Endothelial cell of umbilical vein (primary cell): ENCODE measurements at places on chromosomes 2 and 18. TPM values are rescaled to one million over a fixed set of nuclear protein-coding genes. Genes with fewer than 3 reads are reported as not detected.

- peak; percentile 44 for DNase-seq
Observed at GRCh38 chr2:69830045-69830905, 815 bp downstream of the GMCL1 start.

SLC11A1 gene
- total RNA-seq = not detected in 2 replicates

DNA sequence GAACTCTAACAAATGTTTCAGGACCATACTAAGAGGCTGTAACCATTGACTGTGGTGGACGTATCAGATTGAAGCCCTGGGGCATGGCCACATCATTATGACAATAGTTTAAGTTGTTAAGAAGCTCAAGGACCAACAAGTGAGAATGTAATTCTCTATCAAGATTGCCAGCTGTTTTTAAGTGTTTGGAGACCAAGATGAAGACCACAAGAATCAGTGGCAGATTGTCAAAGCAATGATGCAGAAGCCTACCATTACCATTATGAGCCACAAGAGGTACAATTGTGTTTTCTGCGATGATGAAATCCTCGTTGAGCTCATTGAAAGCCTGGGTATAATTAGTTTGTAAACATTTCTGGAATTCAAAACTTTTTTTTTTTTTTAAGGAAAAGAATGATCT is 261.1 kb upstream of the ZEB2 start:
- no peak for DNase-seq

DNA sequence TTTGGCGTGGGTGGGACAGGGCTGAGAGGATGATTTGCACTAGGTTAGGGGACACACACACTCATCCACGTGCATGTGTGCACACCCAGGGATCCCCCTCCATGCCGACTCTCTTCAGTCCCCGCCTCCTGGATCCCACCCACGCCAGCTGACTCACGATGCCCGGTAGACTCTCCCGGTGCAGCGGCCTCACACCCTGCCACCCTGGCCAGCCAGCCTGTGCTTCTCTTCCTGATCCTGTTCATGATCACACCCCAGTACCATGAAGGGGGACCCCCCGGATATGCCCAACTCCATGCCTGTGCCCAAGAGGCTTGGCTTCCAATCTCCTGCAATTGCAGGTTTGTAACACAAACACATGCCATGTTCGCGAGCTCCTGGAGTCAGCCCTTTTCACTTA is 157.8 kb upstream of the HDAC4 start:
- no peak for DNase-seq

MAP3K19 gene
- not detected in 2 replicates for total RNA-seq

MYCN gene
- 3.6 and 6.8 TPM in 2 replicates for total RNA-seq

GRCh38 chr2:68475576-68475975 is 8.2 kb downstream of the APLF start:
- no peak for DNase-seq

DNA sequence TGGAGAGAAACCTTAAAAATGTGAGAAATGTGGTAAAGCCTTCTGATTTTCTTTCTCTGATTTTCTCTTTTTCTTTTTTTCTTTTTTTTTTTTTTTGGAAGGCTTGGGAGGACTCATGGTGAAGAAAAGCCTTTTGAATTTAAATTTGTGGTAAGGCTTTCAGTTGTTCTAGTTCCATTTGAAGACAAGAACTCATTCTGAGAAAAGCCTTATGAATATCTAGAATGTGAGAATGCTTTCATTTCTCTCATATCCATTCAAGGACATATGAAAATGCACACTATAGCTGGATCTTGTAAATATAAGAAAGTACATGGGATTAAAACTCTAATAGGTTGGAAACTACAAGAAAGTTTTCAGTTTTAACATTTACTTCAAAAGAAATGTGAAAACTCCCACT is 1045.2 kb upstream of the NRXN1 start:
- no peak for DNase-seq

LRP2 gene
- not detected in 2 replicates for total RNA-seq

GRCh38 chr18:48886520-48887293 is 64.1 kb downstream of the SMAD7 start:
- DNase-seq = no peak

DNA sequence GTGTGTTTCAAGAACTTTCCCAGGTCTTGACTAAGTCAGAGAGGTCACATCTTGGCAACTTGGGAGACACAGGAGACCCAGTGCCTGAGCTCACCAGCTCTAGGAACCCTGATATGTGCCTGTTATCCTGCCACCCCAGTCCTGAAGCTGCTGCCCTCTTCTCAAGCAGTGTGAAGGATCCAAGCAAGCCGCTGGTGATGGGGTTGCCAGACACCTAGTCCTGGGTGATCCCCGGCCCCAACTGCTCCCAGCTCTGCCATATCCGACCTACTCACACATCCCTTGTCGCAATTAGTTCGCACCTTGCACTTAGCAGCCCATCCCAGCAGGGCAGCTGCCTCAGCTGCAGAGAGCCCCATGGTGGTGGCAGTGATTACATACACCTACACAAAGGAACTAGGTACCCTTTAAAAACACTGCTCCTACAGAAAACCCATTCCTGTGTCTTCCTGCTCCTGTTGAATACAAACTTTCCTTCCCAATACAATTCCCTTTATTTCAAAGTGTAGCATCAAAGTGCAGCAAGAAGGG is 247.2 kb upstream of the RAB12 start:
- DNase-seq = no peak

SNORC gene
- 2.6 and 4.0 TPM in 2 replicates for total RNA-seq

GRCh38 chr2:86477349-86477748 is 36.2 kb downstream of the KDM3A start:
- no peak for DNase-seq

EMILIN1 gene
- total RNA-seq = 4.1 and 16.6 TPM in 2 replicates

DNA sequence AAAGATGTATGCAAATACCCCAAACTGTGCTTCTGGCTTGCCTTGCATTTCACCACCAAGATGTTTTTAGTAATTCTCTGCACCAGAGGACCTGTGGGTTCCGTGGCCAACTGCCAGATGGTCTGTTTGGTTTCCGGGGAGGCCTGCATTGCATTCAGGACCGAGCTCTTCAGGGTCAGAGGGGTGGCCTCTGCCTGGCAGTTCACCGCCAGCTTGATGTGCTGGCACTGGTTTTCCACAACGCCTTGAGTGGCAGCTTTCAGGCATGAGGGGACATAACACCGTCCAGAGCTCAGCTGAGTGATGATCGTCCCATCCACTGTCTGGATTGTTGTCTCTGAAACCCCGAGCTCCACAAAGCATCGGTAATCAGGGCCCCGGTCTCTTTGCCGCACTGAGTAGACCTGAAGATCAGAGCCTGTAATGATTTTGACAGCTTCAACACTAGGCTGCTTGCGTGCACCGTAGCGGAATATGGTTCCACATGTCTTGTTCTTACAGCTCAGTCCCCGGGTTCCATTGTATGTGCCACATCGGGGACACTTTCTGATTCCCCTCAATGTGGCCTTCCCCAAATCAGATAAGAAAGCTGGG is 9.4 kb downstream of the C2orf42 start:
- no peak for DNase-seq

COL4A4 gene
- total RNA-seq = not detected in 2 replicates
